ENCODE measurements at places on chromosomes 5 and 9. TPM values are rescaled to one million over a fixed set of nuclear protein-coding genes. Genes with fewer than 3 reads are reported as not detected.

The INSL4 gene
- total RNA-seq, result not detected

The PCA3 gene
- total RNA-seq, result not detected

The SLCO6A1 gene
- total RNA-seq, result 0.42 TPM

The SH3RF2 gene
- 1.6 TPM for total RNA-seq

The LHX6 gene
- 1.5 TPM for total RNA-seq

The SLC36A2 gene
- not detected for total RNA-seq

The GALT gene
- 37.6 TPM for total RNA-seq

The SAXO1 gene
- total RNA-seq, result 0.02 TPM

The SQSTM1 gene
- 86.5 TPM for total RNA-seq

The GPR151 gene
- not detected for total RNA-seq

The MYORG gene
- 9.7 TPM for total RNA-seq

The PCDHA9 gene
- 1.4 TPM for total RNA-seq

The CNTNAP3 gene
- 4.8 TPM for total RNA-seq

The LCN1 gene
- total RNA-seq, result not detected

The XRCC4 gene
- 12.0 TPM for total RNA-seq

The PPP3R2 gene
- not detected for total RNA-seq

The MARVELD2 gene
- total RNA-seq, result 34.7 TPM

The SPINK1 gene
- total RNA-seq, result 5.4 TPM

The KIAA0825 gene
- 1.5 TPM for total RNA-seq

The EGFLAM gene
- total RNA-seq, result 1.1 TPM

The ANKRD18A gene
- total RNA-seq, result 12.9 TPM

The STXBP1 gene
- total RNA-seq, result 37.1 TPM

The SPATA9 gene
- total RNA-seq, result not detected

The OCLN gene
- 70.6 TPM for total RNA-seq

The FAM169A gene
- total RNA-seq, result 61.1 TPM

The SPINK6 gene
- total RNA-seq, result not detected

The RFESD gene
- total RNA-seq, result 4.5 TPM

The TAF9 gene
- 73.7 TPM for total RNA-seq

The PGM5 gene
- 0.16 TPM for total RNA-seq

The ENHO gene
- 27.9 TPM for total RNA-seq

The CTXN3 gene
- not detected for total RNA-seq

The DDX41 gene
- 156 TPM for total RNA-seq

The PIP5KL1 gene
- total RNA-seq, result 15.8 TPM

The ENTREP1 gene
- total RNA-seq, result 21.1 TPM

The GIN1 gene
- 7.0 TPM for total RNA-seq

The PLAC8L1 gene
- 0.30 TPM for total RNA-seq

The TDRD7 gene
- 2.8 TPM for total RNA-seq

The TMEM171 gene
- 1.8 TPM for total RNA-seq

The WHRN gene
- total RNA-seq, result 23.3 TPM

The ARID3C gene
- 0.23 TPM for total RNA-seq

The EFNA5 gene
- 17.4 TPM for total RNA-seq
